ENCODE measurements at places on chromosomes 12 and 14.

DNA sequence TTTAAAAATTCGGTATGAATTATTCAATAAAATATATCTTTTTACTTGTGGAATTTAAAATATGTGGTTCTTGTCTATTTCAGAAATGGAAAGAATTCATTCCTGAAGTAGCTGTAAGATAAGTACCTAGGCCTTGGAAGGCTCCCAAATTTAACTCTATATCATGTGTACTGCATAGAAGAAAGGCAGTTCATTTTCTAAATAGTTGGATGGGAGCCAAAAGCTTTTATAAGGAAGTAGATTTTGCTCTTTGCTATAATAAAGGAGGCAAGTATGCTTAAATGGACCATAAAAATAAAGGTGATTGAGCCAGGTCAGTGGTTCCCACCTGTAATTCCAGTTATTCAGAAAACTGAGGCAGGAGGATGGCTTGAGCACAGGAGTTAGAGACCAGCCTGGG is 187.5 kb downstream of the ATXN7L3B start:
- DNase-seq = peak; percentile 92

GRCh38 chr14:81656811-81657210 is 123.2 kb upstream of the SEL1L start:
- DNase-seq = no peak

- DNase-seq = no peak
Measured at GRCh38 chr14:34781242-34781641, 66.8 kb upstream of the CFL2 start.

DNA sequence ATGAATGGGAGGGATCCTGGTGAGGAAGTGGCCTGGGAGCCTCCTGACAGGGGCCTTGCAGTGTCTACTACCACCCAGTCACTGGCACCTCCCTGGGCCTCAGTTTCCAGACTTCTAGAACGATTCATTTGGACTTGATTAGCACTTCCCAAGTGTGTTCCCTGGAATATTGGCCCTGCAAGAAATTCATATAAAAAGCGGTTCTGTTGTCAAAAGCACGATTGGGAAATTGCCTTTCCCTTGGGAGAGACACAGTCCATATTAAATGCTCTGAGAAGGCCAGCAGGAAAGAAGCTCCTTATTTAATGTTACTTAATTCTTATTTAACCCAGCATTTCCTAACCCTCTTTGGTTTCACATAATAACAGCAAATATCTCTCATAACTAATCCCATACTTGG is 61.9 kb downstream of the DRAM1 start:
- no peak for DNase-seq

DNA sequence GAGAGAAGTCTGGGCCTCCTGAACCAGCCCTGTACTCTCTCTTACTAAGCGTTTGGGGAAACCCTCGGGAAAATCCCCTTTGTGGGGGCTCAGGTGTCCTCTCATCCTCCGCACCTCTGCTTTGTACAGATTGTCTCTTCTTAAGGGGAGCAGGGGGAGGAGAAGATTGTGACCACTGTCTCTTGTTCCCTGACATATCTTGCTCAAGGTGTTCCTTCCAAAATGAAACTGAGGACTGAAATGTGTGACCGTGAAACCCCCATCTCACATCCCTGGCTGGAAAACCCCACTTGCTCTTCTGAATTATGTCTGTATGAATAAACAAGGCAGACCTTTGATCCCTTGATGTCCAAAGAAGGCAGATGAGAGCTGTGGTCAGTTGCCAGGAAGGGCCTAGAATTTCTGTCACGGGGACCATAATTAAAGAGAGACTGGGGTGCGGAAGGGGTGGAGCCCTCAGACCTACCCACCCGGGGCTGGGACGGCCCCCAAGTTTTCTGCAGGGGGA is 369.8 kb downstream of the AACS start:
- no peak for DNase-seq

- no peak for DNase-seq
Measured at GRCh38 chr12:67477681-67478265, 170.8 kb upstream of the DYRK2 start.

DNA sequence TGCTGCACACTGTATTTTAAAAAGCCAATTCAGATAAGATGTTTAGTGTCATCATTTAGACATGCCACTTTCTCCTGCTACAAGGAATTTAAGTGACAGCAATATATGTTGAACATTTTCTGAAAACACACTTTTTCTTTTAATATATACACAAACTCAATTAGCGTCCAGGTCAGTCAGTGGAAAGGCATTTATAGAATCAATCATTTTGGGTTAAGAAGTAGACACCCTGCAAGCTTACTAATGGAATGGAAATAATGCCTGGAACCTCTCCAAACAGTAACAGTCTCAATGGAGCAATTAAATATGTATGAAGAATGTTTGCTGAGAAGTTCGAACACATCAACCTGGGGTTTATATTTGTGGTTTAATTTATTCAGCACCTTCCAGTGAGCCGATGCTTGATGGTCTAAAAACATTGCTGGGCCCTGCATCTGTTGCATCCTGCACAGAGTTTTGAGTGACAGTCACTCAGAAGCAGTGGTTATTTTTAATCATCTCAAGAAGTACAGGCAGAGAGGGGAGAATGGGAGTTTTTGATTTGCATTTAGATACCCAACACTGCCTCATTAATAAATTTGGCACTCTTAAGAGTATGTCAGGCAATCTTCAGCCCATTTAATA is 410.7 kb downstream of the TMEM117 start:
- DNase-seq = peak; percentile 34

- DNase-seq = no peak
Measured at GRCh38 chr12:56916996-56917333, 17.2 kb downstream of the SDR9C7 start.

DNA sequence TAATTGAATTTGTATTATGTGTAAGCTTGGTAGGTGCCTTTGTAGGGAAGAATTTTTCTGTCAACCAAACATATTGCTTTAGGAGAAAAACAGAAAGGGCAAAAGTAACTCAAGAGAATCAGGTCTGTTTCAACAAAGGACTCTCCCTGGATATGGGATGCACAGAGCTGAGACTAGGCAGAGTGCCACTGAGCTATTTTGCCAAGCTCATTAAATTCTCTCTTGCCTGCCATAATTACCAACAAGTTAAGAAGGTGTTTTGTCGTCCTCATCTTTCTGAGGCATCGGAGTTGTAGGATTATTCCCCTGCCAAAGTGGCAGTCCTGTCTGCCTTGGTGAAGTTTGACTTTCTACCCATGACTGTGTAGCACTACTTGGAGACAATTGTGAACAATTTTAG is 438.9 kb upstream of the SEL1L start:
- no peak for DNase-seq

DNA sequence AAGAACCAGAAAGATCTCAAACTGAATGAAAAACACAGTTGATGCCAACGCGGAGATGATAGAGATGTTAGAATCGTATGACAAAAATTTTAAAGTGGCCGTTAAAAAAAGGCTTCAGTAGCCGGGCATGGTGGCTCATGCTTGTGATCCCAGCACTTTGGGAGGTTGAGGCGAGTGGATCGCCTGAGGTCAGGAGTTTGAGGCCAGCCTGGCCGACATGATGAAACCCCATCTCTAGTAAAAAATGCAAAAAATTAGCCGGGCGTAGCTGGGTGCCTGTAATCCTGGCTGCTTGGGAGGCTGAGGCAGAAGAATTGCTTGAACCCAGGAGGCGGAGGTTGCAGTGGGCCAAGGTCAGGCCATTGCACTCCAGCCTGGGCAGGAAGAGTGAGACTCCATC is 5.4 kb upstream of the ACVRL1 start:
- no peak for DNase-seq

DNA sequence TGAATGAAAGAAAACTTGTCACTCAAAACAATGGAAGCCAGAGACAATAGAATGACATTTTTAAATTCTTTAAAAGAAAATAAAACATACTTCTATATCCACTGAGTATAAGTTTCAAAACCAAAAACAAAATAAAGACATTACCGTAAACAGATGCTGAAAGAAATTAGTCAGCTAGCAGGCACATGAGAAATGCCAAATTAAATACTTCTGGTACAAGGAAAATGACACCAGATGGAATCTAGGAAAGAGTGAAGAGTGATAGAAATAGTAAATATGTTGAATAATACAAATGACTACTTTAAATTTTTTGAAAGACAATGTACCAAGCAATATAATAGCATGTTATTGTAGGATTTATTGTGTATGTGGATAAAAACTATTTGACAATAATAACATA is 23.8 kb downstream of the PIK3C2G start:
- DNase-seq = no peak

- peak; percentile 81 for DNase-seq
Measured at GRCh38 chr12:47277972-47278448, 198.3 kb upstream of the AMIGO2 start.

DNA sequence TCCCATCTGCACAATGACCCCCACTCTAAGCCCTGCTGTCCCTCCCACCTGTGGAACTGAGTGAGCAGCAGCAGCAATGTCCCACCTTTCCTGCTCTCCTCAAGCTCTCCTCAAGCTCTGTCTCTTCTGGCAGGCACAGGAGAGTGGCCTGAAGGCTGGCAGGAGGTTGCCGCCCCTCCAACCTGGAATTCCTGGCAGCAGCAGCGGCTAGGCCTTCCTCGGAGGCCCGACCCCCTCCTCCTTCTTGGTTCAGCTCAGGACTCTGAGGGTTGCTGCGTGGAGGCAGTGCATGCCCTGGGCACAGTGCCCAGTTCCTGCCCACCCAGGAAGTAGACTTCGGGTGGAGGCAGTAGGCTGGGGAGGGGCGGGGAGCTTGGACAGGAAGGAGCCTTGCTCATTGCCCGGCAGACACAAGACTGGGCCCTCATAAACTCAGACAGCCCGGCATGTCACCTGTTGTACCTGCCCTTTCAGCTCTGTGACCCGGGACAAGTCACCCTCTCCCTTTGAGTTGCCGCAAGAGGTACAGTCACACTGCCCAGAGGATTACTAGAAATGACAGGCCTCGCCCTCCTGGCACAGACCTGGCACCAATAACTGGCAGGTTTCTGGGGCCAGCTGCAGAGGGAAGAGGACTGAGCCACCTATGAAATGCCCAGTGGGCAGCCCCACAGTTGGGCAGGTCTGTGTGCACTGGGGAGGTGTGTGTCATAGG is 2.1 kb upstream of the SERPINA1 start:
- no peak for DNase-seq
